ENCODE measurements at places on chromosomes 11 and 22. TPM values are rescaled to one million over a fixed set of nuclear protein-coding genes. Genes with fewer than 3 reads are reported as not detected.

GRCh38 chr11:26621132-26621531 lies 49.1 kb upstream of the MUC15 start:
- DNase-seq, result peak; percentile 68

Gene MYBPC3
- not detected for total RNA-seq

DNA sequence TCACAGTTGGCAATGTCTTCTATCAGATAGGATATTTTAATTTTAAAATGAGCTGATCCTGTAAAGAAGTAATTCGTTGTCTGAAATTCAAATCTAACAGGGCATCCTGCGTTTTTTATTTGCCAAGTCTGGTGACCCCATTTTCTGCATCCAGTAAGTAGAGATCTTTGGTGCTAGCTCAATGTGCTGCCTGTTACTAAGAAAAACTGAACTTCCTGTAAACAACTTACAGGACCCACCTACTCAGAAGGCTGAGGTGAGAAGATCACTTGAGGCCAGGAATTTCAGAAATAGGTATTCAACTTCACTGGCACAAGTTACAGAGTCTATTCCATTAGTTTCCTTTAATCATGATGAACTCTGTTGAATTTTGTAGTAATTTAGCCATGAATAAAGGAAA lies 4.0 kb downstream of the ARL14EP start:
- no peak for DNase-seq

DNA sequence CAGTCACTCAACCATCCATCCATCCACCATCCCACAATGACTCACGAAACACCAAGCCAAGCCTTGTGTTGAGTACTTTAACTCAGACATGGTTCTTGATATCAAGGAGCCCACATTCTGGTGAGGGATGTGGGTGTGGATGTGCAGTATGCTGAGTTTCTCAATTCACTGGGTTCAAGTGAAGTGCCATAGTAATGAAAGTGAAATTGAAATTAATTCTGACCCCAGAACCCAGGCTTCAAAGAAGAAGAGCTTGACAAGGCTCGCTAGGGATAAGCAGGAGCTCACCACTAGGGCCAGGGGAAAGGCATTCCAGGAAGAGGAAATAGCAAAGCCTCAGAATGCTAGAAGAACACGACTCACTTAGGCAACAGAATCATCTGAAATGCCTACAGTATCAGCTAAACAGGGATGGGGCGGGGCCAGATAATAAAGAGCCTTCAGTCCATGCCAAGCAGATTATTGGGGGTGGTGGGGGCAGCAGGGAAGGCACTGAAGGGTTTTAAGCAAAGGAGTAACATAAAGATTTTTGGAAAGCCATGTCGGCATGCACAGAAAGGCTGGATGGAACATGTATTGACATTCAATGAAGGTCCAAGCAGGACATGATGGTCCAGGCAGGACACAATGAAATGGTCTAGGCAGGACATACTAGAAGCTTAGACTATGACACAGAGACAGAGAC lies 37.2 kb downstream of the RTL6 start:
- no peak for DNase-seq

Gene GAB4
- total RNA-seq, result not detected

GRCh38 chr11:132131047-132131446 lies 760.6 kb downstream of the NTM start:
- no peak for DNase-seq

Gene CD3G
- total RNA-seq, result not detected

DNA sequence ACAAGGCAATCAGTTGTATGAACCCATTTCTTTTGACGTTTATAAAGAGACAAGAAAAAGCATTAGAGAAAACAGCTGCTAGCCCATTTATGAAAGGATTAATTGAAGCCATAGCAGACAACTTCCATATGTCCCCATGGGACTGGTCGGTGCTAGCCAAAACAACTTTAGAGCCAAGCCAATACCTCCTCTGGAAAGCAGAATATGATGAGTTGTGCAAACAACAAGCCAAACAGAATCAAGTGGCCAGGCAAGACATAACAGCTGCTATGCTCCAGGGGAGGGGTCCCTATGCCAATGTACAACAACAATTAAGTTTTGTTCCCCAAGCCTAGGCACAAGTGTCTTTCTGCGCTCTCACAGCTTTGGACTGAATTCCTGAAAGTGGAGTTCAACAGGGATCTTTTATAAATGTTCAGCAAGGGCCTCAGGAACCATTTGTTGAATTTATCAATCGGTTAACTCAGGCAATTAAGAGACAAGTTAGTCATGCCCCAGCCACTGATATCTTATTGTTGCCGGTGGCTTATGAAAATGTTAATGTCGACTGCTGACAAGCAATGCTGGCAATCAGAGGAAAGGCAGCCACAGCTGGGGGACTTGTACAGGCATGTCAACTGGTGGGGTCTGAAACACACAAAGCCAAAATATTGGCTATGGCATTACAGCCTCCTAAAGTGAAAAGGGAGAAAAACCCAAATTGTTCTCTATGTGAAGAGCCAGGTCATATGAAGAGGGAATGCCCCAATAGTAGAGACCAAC lies 1593.1 kb upstream of the TENM4 start:
- DNase-seq, result no peak

Gene PATE4
- total RNA-seq, result not detected

- no peak for DNase-seq
These were observed 4.0 kb upstream of the TRIM29 start for GRCh38 chr11:120141768-120142423.

GRCh38 chr11:2741006-2741376 lies 41.2 kb upstream of the KCNQ1OT1 start:
- no peak for DNase-seq

Gene SELENOM
- 8.1 TPM for total RNA-seq

Gene C11orf71
- 6.9 TPM for total RNA-seq

Measured in Daoy (cell line).